Progenitor cell of endocrine pancreas (in vitro differentiated cells): ENCODE measurements at places on chromosomes 1 and 21.

GRCh38 chr1:15151871-15152270, 1.7 kb upstream of the TMEM51 start:
- no peak for DNase-seq

DNA sequence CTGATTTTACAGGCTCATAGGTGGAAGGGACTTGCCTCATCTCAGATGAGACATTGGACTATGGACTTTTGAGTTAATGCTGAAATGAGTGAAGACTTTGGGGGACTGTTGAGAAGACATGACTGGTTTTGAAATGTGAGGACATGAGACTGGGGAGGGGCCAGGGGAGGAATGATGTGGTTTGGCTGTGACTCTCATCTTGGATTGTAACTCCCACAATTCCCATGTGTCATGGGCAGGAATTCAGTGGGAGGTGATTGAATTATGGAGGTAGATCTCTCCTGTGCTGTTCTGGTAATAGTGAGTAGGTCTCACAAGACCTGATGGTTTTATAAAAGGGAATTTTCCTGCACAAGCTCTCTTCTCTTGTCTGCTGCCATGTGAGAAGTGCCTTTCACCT, 20.8 kb downstream of the SCYL3 start:
- no peak for DNase-seq

DNA sequence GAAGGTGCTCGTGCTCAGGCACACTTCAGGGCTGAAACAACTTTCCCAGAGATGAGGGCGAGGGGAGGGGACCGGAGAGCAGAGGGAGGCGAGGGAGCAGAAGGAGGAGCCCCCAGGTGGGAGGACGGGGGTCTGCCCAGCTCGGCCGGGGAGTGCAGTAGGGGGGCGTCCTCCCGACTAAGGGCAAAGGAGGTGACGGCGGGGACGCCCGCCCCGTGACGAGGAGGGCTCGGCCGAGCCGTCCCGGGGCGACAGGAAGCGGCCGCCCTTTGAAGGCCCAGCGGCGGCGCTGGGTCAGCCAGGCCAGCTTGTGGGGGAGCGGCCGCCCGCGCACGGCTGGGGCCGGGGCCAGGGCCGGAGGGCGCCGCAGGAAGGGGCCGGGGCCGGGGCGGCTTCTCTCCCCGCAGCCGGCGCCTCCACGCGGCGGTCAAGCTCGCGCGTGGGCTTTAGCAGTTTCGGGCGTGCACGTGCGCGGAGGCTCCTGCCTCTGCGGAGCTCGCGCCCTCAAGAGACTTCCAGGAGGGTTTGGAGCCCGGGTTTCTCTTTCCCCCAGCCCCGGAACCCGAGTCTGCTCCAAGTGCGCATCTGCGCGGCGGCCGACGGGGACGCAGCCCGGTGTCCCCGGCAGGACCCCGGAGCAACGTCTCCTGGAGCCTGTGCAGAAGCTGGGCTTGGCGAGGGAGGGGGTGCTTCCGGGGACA, 100.8 kb upstream of the SLC45A1 start:
- peak; percentile 15 for DNase-seq

DNA sequence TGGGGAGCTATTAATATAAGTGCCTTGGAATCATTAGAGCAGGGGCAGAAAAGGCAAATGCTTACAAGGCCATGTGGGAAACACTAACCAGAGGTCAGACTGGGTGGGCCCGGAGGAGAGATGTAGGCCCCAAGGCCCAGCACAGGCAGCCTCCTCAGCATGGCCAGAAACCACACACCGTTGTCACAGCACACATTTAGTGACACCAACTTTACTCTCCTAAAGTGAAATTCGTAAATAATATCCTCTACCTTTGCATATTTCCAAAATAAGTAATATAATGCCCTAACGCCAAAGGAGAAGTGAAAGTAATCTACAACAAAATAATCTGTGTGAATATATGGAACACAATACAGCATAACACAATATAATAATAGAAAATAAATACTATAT, 62.6 kb downstream of the KIF21B start:
- no peak for DNase-seq

- no peak for DNase-seq
These were observed 1.9 kb downstream of the EIF4G3 start for GRCh38 chr1:21174654-21175323.

GRCh38 chr21:19468991-19469715, 1065.6 kb upstream of the TMPRSS15 start:
- DNase-seq: no peak

GRCh38 chr1:108140936-108141335, 59.2 kb downstream of the SLC25A24 start:
- no peak for DNase-seq

DNA sequence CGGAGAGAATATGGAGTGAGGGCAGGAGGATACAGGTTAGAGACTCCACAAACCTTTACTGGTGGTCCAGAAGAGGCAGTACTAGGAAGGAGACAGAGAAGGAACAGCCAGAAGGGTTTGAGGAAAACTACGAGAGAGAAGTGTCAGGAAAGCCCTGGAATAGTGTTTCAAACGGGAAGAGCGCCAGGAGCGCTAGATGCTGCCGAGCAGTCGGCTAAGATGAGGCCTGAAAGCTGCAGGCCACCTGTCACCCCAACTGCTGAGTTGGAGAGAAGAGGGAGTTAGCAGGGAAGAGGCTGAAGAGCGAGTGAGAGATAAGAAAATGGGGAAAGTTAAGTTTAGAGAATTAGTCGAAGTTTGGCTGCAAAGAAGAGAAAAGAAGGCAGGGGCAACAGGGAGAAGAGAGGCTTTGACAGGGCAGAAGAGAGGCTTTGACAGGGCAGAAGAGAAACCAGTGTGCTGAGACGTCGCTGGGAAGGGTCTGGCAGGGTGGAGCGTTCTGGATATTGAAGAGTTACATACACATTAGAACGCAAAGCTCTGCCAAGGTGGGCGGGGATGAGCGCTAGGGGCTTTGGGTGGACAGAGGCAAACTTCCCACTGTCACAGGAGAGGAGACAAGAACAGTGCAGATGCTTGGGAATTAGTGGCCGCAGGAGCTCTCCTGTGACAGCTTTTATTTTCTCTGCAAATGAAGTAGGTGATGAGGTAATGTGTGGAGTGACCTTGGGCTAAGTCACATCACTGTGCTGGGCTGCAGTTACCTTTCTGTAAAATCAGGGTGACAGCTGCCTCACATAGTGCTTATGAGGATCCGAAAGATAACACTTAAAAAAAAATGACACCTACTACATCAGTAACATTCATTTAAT, 31.2 kb downstream of the PCSK9 start:
- no peak for DNase-seq

- no peak for DNase-seq
These were observed 187.7 kb upstream of the EDN2 start for GRCh38 chr1:41672173-41672572.

GRCh38 chr1:111593403-111594305, 25.9 kb upstream of the RAP1A start:
- no peak for DNase-seq

- DNase-seq: no peak
These were observed 56.5 kb downstream of the CDC7 start for GRCh38 chr1:91557039-91557690.

DNA sequence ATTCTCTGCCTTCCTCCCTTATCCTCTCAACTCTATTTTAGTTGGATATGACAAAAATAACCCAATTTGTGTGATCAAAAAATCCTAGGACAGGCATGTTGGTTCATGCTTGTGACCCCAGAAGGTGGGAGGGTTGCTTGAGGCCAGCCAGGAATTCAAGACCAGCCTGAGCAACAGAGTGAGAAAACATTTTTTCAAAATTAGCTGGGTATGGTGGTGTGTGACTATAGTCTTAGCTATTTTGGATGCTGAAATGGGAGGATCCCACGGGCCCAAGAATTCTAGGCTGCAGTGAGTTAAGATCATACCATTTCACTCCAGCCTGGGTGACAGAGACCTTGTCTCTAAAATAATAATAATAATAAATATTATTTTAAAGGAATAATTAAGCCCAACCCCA, 1383.1 kb upstream of the ADGRL2 start:
- DNase-seq: no peak

DNA sequence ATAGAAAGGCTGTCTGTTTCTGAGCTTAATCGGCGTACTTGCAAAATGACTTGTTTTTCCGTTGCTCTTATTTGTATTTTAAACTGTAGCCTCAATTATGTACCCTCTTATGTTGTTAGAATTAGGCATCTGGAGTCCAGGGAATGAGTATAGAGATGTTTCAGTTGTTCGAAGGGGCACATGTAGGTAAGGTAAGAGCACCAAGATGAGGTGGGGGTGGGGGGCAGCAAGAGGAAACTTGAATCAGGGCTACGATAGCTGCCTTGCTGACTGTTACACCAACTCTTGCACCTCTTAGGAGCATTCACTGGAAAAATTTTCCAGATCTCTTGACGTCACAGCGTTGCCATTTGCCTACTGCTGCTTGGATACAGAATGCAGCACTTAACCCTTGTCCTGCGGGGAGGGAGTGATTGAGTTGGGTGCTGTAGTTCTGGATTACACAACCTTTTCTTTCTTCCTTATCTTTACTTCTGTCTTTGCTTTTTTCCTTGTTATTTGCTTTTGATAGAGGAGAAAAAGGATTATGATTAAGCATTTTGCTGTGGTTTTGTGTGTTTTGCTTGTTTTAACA, 3.2 kb downstream of the ATP1B1 start:
- no peak for DNase-seq

DNA sequence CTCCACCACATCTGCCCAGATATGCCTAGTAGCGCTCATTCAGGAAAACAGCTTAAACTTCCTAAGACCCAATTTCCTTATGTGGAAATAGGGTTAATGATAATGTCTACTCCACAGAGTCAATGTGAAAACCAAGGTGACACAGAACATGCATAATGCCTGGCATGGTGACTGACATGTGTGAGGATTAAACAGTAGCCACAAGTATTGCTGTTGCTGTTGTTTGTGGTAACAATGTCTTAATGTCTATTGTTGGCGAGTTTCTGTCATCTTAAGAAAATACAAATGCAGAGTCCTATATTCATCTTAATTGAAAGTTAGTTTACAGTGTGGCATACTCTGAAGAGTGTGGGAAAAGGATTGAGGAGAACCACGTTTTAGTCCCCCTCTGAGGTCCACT, 75.6 kb upstream of the NGF start:
- DNase-seq: no peak

- no peak for DNase-seq
These were observed 55.8 kb upstream of the SELENON start for GRCh38 chr1:25744140-25744581.

DNA sequence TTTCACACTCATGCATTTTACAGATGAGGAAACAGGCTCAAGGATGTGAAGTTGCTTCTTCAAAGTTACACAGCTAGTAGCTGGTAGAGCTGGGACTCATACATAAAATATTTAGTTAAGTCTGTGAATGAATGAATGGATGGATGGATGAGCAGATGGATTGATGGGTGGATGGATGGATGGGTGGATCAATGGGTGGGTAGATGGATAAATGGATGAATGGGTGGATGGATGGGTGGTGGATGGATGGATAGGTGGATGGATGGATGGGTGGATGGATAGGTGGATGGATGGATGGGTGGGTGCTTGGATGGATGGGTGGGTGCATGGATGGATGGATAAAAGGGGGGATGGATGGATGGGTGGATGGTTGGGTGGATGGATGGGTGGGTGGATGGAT, 240.9 kb downstream of the GRIK3 start:
- no peak for DNase-seq

GRCh38 chr1:168719306-168720111, 9.5 kb downstream of the DPT start:
- DNase-seq: no peak

GRCh38 chr1:44747878-44748277, 8.2 kb downstream of the KIF2C start:
- no peak for DNase-seq

DNA sequence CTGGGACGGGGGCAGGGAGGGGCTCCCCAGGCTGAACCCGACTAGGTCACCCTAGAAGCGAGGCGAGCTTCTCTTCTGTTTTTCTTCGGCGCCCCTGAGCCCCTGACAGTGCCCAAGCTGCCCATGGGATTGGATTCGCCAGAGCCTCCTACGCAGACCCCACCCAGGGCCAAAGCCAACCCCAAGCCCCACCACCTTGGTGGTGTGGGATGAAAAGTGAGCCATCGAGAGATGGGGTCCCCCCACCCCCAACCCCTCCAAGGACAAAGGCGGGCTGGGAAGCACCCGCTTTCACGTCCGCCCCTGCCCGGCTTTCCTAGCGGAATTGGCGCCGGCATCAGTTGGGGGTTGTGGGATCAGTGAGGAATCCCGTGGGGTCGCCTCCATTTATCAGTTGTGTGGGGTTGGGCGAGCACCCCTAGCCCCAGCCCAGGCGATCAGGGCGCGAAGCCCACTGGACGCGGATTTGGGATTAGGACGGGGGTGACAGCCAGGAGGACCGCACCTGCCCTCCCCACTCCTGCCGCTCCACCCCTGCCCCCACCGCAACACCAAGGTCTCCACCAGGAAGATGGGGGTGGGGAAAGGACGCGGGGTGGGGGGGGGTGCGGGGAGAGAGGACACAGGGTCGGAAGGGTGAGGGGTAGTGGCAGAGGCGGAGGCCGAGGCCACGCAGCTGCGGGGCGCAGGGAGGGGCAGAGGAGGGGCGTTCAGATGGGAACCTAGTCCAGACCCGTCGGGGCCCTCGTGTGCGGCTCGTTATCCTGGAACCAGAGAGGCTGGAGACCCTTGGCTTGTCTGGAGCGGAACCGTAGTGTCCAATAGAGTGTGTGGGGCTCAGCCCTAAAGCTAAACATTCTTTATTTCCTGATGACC, 4.4 kb downstream of the TSPEAR start:
- no peak for DNase-seq

- DNase-seq: no peak
These were observed 287.3 kb upstream of the SGIP1 start for GRCh38 chr1:66246351-66247269.

DNA sequence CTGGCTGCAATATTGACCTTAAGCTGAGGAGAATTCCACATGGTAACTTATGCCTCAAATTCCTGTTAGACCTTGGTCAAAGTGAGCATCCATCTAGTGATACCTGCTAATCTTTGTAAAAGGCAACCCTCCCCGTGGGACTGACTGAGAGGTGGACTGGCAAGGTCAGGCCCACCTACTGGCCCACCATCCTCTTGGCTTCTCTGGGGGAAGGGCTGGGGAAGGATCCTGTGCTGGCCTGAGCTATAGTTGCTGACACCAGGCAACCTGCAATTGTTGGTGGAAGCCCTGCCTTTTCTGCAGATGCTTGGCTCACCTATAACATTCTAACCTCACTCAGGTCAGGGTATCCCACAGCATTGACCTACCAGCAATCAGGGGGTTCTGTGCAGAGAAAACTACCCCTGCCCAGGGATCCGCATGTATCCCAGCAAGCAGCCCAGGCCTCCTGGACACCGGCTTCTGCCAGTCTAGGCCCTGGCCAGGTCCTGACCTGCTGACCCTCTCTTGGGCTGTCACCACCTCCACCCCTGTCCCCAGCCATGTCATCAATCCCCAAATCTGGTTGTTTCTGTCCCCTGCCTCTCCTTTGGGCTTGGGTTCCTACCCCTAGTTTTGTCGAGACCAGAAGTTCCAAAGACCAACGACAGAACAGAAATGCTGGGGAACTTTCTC, 108.1 kb upstream of the EDN2 start:
- no peak for DNase-seq
